GM04503 (cell line): ENCODE measurements at places on chromosomes 5 and 9.

GRCh38 chr5:172524573-172525021 lies 70.3 kb upstream of the SH3PXD2B start:
- no peak for DNase-seq

DNA sequence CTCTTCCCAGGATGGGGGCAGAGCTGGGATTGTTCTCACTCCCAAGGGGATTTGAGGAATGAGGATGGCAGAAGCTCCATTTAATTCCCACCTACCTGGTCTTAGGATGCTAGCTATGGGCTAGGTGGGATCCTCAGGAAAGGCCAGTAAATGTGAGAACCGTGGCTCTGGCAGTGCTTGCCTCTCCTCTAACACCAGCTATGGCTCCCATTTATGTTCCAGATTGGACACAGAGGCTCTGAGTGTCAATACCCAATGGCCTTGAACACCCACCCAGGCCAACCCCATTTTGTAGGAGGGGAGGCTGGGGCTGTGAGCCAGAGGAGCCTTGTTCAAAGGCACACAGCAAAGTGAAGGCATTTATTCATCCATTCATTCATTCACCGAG lies 10.2 kb upstream of the DAB2IP start:
- no peak for DNase-seq

DNA sequence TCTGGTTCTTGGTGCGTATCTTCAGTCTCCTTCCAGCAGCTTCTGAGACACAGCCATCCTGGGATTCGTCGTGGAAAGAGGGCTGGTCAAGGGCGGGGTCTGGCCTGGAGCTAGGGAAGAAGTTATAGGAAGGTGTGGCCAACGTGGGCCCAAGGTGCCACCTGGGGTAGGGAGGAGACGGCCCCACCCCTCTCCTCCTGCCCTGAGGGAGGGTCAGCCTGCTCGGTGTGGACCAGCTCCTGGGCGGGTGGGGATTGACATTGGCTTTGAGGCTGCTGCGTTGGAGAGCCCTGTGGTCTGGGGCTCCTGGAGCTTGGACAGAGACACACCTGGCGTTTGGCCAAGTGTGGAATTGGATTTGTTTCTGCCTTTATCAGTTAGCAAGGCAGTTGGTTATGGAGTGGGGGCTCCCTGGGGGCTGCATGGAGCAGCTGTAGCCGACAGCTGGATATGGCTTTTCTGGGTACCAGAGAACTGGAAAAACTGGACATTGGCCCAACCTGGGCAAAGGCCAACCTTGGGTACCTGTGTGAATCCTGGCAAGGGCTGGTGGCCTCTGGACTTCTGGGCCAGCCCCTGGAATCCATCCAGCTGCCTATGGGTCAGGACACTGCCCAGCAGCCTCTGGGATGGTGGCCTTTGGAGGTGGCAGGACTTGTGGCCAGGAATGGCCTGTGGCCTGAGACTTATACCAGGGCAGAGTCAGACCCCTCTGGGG lies 75.7 kb upstream of the PPP1R26 start:
- no peak for DNase-seq

- DNase-seq: no peak
Measured at GRCh38 chr5:1387059-1387755, 42.3 kb upstream of the CLPTM1L start.

DNA sequence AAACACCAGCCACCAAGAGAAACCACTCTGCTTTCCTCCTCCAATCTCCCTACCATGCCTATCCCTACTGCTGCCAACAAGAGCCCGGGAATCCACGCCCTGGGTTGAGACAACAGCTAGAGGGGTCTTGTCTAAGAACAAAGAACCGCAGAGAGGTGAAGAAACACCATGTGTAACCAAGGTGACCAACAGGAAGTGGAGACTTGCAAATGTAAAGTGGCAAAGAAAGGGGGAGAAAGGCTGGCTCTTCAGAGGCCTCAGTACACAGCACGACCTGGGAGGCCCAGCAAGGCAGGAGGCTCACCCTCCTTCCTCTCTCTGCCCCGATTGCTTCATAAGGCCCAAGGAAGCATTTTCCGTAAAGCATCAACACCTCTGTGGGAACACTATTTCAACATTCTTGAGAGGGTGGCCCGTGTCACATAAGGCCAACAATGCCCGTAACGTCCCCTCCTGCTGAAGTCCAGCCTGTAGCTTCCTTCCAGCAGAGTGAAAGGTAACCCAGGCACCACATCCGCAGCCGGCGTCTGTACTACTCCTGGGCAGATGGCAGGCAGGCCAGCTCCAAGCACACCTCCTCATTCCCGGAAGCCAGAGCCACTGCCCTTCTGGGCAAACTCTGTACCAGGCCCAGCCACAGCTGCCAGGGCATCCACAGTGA lies 18.3 kb downstream of the CCNJL start:
- no peak for DNase-seq

GRCh38 chr5:66542711-66543110 lies 53.5 kb upstream of the MAST4 start:
- no peak for DNase-seq

- DNase-seq: no peak
Measured at GRCh38 chr5:96868603-96869371, 7.5 kb upstream of the ERAP2 start.

DNA sequence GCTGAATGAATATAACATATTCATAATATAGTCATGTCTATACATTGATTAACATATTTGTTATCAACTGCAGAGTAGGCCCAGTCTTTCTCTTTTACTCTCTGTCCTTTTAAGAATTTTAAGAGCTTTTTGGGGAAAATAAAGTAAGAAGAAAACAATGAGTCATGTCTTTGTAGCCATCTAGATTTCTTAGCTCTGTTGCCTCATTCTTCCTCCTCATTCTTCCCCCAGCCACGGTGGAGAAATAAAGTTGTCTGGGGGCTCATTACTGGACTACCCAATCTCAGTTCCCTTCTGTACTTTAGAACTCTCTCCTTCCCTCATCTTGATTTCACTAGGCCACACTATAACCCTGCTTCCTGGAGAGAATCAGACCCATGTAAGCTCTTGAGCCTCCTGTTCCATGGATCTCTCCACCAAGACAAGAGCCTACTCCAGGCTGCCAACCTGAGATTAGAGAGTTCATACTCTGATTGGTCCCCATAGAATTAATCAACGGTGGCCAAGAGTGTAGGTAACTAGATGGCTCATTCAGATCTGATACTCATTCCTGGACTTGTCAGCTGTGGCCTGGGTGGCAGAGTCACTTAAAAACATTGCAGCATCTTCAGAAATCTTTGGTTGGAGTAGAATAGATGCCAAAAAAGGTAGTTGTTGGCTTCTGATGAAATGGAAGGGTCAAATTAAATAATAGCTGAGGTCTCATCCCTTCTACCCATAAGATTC lies 44.2 kb downstream of the ITGA1 start:
- no peak for DNase-seq

- no peak for DNase-seq
Measured at GRCh38 chr5:135977375-135977928, 22.7 kb upstream of the LECT2 start.

GRCh38 chr5:3827624-3828023 lies 232.0 kb downstream of the IRX1 start:
- no peak for DNase-seq

GRCh38 chr9:79776581-79776980 lies 204.8 kb downstream of the TLE4 start:
- no peak for DNase-seq

- no peak for DNase-seq
Measured at GRCh38 chr5:130693509-130693908, 471.5 kb downstream of the HINT1 start.

GRCh38 chr5:65769539-65769938 lies 47.5 kb downstream of the NLN start:
- peak; percentile 76 for DNase-seq

GRCh38 chr5:106675687-106676086 lies 995.0 kb downstream of the EFNA5 start:
- DNase-seq: no peak

- no peak for DNase-seq
Measured at GRCh38 chr9:135464181-135464580, 15.4 kb upstream of the PPP1R26 start.

- no peak for DNase-seq
Measured at GRCh38 chr9:108933231-108933717, 650 bp downstream of the ELP1 start.

DNA sequence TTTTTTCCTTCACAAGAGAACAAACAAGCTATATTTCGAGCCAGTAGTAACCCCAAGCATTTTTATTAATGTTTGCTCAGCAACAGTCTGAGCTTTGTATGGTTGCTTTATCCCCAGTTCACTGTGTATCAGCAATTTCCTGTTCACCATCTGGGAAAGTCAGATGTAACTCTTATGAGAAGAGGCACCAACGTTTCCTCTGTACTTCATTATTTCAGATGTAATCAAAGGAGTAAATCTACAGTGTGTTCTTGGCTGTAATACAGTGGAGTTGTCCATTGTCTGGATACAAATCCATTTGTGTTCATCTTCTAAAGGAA lies 340.2 kb downstream of the ARRDC3 start:
- DNase-seq: no peak

- peak; percentile 23 for DNase-seq
Measured at GRCh38 chr9:25716220-25716872, 38.1 kb upstream of the TUSC1 start.

DNA sequence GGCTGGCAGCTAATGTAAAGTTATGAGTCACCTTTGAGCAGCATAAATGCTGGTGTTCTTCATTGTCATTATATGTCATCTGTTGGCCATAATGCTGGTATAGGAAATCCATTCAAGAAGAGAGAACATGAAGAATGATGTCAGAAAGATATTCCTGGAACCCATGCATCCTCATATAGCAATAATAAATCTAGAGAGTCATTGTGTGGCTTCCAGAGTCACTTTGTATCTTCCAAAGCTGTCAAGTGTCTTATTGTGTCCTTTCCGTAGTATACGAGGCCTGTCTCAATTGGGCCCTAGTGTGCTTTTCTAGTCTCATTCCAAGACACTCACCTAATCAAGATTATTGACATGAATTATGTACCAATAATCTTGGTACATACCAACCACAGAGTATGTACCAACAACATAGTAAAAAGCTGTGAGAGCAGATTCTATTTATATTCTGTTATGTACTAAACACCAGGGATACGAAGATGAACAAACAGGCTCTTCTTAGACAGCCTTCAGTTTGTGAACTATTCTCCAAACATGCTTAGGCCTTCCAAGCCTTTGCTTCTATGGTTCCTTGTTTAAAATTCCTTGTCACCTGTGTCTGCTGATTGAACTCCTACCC lies 110.1 kb downstream of the ERCC6L2 start:
- no peak for DNase-seq

DNA sequence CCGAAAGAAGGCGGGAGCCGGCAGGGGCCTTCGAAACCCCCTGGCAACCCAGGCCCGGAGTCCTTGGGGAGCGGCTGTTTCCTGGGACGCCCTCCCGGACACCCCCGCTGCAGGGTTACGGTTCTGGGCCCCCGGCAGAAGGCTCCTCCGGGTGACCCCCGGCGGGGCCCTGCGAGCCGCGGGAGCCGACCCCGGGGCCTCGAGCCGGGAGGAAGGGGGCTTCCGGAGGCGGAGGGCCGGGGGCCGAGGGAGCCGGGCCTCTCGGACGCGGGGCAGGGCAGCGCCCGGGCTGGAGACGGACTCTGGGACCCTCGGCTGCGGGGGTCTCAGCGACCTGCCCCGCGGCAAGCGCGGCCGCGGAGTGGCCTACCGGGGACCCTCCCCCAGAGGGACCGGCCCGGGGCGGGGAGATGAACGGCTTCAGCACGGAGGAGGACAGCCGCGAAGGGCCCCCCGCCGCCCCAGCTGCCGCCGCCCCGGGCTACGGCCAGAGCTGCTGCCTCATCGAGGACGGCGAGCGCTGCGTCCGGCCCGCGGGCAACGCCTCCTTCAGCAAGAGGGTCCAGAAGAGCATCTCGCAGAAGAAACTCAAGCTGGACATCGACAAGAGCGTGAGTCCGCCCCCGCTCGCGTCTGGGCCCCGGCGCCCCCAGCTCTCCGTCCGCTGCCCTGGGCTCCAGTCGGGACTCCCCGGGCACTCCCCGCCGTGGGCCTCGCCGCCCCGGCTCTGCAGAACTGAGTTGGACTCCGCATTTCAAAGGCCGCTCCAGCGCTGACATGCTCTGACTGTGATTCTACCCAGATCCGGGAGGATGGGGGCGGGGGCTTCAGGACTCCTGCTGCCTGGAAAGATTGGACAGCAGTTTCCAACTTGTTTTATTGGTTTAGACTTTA lies 645 bp downstream of the SAP30L start:
- DNase-seq: no peak

DNA sequence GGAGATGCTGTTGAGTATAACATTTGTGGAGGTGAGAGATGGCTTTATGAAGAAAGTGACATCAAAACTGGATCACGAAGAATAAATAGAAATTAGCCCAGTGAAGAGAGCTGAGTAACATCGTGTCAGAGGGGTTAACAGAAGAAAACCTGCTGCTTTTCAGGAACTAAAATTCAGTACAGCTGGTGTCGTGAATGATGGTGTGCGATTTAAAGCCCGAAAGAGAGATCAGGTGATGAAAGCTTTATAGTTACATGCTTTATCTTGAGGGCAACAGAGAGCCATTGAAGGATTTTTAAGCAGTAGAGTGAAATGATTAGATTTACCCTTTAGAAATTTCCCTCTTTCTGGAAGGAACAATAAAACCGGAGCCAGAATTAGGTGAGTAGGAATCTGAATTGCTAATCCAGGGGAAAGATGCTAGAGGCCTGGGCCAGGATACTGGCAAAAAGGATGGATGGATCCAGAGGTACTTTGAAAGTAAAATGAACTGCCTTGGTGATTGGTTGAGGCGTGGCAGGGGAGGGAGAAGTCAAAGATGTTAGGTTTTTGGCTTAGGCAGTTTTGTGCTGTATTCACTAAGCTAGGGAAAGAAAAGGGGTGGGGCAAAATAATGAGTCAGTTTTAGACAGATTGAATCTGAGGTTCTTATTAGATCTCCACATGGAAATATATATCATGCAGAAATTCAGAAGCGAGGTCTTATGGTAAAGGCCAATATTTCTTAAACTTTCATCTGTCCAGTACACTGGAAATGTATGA lies 3.4 kb downstream of the LRRC70 start:
- no peak for DNase-seq

DNA sequence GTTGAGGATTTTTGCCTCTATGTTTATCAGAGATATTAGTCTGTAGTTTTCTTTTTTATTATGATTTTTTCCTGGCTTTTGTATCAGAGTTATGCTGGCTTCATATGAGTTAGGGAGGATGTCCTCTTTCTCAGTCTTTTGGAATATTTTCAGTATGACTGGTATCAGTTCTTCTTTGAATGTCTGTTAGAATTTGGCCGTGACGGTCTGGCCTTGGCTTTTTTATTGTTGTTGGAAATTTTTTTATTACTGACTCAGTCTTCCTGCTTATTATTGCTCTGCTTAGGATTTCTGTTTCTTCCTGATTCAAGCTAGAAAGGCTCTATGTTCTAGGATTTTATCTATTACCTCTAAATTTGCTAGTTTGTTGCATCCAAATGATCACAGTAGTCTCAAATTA lies 421.9 kb downstream of the CDH10 start:
- no peak for DNase-seq

GRCh38 chr5:56984445-56984844 lies 32.5 kb upstream of the MIER3 start:
- DNase-seq: no peak
